ENCODE measurements at places on chromosomes 6 and 20.

GRCh38 chr6:166737261-166737660 is 110.2 kb upstream of the RPS6KA2 start:
- no peak for DNase-seq

DNA sequence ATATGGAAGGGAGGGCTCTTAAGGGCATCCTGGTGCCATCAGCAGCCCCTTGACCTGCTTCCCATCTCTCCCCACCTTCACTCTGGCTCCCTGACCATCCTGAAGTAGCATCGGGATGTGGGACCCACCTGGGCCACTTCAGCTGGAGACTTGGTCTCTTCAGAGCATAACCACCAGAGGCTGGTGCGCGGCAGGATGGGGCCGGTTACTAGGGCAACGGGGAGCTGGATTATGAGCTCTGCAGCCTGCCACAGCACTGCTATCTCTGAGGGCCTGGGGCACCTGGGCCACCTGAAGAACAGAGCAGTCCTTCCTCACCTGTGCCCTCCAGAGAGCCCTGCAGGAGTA is 79.7 kb downstream of the SYNJ2 start:
- no peak for DNase-seq

DNA sequence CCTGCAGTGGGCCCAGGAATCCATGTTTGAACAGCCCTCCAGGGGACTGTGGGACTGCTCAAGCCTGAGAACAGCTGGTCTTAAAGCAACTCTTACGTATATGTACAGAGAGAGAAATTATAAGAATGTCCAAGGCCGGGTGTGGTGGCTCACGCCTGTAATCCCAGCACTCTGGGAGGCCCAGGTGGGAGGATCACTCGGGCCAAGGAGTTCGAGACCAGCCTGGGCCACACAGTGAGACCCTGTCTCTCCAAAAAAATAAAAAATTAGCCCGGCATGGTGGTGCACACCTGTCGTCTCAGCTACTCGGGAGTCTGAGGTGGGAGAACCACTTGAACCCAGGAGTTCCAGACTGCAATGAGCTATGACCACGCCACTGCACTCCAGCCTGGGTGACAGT is 134.0 kb downstream of the DTNBP1 start:
- no peak for DNase-seq

- DNase-seq: no peak
Measured at GRCh38 chr20:63848003-63848911, 13.0 kb upstream of the ABHD16B start.

DNA sequence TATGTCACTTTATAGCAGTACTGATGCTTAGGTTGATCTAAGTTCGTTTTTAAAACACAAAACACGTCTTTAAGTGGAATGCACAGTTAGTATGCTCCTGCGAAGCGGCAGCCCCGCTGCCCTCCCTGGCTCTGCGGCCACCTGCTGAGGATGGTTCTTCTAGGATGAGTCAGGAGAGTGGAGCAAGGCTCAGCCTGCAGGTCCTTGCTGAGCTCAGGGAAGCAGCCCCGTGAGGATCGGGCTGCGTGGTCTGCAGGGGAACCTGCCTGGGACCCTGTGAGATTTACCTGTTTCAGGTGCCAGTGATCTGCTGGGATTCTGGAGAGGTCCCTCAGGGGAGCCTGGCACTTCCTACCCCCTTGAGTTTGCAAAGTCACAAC is 57.5 kb downstream of the SYNJ2 start:
- no peak for DNase-seq

DNA sequence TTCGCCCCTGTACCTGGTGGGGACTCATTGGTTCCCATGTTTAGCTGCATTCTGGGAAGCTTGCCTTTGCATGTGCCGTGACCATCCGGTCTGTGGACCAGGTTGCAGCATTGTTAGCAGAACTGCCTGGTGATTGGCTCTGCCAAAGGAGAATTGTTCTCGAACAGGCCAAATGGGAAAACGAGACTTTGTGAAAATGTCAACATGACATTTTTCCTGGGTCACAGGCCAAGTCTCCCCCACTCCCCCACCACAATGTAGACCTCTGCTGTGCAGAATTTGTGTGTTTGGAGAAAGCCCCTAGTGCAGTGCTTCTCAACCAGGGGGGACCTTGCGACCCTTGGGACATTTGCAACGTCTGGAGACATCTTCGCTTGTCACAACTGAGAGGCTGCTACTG is 23.2 kb downstream of the CDH22 start:
- DNase-seq: no peak

- no peak for DNase-seq
Measured at GRCh38 chr6:167481307-167481926, 156.5 kb downstream of the TTLL2 start.

DNA sequence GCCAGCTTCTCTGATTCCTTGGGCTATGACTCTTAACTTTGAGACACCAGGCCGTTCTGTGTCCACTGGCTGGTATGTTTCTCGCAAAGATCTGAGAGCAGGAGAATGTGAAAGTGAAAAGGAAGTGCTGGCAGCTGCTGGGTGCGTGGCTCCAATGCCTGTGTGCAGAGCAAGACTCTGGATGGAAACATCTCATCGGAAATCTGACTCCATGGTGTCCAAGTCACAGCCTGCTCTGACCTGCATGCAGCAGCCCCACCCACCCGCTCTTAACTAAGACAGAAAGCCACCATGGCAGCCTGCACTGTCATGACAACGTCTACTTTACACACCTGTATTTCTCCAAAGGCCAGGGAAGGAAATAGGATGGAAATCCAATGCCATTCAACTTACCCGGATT is 66.3 kb upstream of the MPC1 start:
- DNase-seq: no peak

DNA sequence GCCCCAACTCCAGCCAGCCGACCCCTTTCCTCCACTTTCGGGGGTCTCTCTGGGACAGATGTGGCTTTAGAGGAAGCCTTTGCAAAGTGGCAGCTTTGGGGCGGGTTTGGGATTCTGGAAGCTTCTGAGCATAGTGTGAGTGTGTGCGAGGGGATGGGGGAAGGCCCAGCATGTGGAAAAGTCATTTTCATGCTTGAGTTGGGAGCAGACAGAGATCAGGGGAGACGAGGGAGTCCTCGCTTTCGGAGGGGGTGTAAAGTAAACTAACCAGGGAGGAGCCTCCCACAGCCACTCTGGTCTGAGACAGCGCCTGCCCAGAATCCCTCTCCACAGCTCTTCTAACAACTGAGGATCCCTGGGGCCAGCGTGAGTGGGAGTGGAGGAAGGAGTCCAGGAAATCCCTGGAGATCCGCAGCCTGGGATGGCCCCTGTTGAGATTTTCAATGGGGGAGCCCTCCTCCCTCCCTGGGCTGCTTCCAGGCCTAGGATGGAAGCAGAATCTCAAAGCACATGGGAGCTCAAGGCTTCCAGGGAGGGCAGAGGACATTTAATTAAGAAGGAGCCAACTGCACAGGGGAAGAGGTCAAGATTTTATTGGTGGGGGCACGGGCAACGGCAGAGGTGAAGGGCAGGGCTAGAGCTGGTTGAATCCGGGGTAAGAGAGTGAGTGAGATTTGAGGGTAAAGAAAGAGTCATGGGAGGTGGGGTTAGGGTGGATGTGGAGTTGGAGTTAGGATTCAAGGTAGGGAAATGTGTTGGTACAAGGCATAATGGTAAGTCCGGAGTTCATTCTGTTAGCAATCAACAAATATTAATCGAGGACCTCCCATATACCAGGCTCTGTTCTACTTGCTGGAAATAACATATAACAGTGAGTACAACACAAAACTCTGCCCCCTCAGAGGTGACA is 102.3 kb upstream of the FOXP4 start:
- DNase-seq: no peak

GRCh38 chr6:118298476-118299427 is 249.3 kb upstream of the PLN start:
- no peak for DNase-seq

GRCh38 chr6:7543789-7544424 is 2.4 kb downstream of the DSP start:
- DNase-seq: no peak

DNA sequence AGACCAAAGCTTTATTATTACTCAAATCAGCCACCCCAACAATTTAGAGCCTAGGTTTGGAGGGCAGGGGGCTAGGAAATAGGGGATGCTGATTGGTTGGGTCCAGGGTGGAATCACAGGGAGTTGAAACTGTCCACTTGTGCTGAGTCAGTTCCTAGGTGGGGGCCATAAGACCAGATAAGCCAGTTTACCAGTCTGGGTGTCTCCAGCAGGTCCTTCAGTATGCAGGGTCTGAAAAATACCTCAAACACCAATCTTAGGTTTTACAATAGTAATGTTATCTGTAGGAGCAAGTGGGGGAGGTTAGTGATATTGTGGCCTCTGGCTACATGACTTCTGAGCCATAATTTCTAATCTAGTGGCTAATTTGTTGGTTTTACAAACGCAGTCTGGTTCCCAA is 63.2 kb downstream of the UBR2 start:
- DNase-seq: no peak

- no peak for DNase-seq
Measured at GRCh38 chr6:154430481-154430919, 73.9 kb upstream of the IPCEF1 start.

- DNase-seq: no peak
Measured at GRCh38 chr6:41352907-41353306, 17.5 kb downstream of the NCR2 start.

- peak; percentile 85 for DNase-seq
Measured at GRCh38 chr20:35303735-35304491, 11.7 kb upstream of the FAM83C start.

DNA sequence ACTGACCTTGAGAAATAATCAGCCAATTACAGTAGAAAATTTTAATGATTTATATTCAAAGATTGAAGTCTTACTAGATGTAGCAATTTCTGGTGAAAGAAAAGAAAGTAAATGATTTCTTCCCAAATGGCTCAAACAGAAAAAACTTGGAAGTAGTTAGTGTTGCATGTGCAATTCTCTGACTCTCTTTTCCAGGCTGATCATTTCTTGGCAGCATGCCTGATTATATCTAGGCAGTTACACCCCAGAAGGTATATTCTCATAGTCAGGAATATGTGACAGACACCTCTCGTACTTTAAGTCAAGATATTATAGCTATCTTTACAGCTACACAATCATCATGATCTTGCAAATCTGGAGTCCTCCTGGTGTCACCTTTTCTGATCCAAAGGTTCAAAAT is 122.9 kb downstream of the PDE7B start:
- DNase-seq: no peak

GRCh38 chr6:42313038-42313437 is 95.4 kb upstream of the MRPS10 start:
- no peak for DNase-seq

DNA sequence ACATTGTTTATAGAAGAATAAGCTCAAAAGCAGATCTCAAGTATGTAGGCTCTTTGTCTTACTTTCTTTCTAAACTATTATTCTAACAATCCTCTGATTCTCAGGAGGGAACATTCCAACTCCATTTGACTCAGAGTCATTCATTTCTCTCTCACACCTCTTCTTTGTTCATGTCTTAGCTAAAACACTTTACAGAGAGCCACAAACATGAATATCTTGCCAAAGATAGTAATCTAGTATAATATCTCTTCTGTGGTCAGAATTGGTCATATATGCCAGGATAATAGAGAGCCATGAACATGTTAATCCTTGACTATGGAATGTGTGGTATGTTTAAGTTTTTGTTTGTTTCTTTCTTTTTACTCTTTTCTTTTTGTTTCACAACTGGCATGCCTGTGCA is 456.0 kb upstream of the PTCHD4 start:
- DNase-seq: no peak

- no peak for DNase-seq
Measured at GRCh38 chr6:159609652-159610178, 83.3 kb downstream of the SOD2 start.

GRCh38 chr6:11727346-11727997 is 51.1 kb downstream of the ADTRP start:
- DNase-seq: no peak

DNA sequence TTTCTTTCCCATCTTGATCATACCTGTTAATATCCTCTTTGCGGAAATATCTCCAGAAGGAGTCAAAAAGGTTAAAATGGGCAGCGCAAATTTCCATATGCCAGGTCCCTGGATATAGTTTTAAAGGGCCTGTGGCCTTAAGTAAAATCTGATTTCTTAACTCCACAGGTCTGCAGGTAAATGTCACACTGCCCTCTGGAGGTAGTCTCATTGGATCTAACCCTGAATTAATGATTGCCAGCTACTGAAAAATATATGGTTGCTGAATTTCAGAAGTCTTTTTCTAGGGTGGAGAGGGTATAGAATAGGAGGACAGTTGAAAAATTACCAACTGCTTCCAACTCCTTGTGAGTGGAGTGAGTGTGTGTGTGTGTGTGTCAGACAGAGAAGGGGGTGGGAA is 8.5 kb downstream of the MOXD1 start:
- no peak for DNase-seq

- DNase-seq: no peak
Measured at GRCh38 chr6:84243240-84243639, 15.8 kb upstream of the CEP162 start.

DNA sequence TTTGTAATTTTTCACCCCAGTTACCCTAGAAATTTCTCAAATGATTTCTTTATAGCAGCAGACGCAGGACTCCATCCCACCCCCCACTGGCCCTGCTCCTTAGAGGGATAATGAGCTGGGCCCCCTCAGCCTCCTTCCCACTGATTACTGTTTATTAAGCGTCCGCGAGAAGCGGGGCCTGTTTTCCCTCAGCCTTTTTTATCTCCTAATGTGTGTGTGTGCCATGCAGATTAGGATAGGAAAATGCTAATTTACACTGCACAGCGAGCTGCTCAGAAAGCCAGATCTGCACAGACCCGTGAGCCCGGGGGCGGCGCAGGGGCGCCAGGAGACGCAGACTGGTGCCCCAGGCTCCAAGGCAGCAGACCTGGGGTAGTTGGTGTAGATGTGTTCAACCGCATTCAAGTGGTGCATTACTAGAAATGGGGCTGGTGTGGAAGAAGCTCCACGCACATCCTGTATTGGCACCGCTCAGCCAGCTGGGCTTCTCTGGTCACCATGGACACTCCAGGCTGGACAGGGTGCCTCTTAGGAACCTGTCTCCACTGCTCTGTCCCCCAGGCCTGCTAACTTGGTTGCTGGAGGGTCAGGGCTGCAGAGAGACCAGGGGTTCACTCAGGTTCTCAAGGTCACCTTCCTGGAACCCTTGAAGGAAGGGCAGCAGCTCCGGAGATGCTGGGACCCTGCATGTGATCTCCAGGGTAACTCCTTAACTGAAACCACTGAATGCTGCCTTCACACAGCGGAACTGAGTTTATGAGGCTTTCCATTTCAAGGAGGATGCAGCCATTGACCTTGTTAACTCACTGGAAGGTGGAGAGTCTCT is 256.3 kb downstream of the ERMARD start:
- no peak for DNase-seq

- DNase-seq: no peak
Measured at GRCh38 chr6:26367114-26367513, 2.1 kb downstream of the BTN3A2 start.

DNA sequence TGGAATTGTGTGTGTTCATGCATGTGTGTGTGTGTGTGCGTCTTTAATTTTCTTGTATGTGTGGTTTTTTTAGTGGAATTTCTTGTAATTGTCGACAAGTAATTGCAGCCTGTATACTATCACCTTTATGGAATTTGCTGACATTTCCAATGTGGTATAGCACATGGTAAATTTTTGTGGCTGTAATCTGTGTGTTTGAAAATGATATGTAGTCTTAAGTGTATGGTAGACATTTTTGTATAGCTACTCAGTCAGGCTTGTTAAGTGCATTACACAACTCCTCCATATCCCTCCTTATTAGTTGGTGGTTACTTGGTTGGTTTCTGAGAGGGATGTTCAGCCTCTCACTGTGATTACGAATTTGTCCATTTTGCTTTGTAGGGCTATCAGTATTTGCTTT is 384.5 kb upstream of the HSF2 start:
- no peak for DNase-seq

Data from CD4-positive, alpha-beta T cell treated with Interleukin-6 at 100 ng/mL for 8 hours (primary cell).